Hematopoietic multipotent progenitor cell treated with erythropoietin and hydrocortisone succinate and interleukin-3 and kit ligand, for 8 days (in vitro differentiated cells): ENCODE measurements at places on chromosomes 7 and 10.

DNA sequence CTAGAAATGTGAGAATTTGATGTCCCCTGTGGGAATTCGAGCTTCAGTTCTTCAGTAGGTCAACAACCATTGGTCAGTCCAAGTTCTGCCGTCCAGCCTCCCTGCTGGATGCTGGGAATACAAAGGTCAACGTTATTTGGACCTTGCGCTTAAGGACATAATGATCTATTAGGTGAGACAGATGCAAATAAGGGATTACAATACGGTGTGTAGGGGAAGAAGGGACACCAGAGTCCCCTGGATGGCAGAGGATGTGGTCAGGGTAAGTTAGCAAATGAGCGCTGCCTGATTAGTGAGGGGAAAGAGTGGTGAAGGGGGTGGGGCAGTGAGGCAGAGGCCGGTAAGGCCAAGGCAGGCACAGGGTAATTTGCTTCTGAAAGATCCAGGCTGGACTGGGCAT, 16.2 kb downstream of the CCNY start:
- peak; percentile 25 for DNase-seq

DNA sequence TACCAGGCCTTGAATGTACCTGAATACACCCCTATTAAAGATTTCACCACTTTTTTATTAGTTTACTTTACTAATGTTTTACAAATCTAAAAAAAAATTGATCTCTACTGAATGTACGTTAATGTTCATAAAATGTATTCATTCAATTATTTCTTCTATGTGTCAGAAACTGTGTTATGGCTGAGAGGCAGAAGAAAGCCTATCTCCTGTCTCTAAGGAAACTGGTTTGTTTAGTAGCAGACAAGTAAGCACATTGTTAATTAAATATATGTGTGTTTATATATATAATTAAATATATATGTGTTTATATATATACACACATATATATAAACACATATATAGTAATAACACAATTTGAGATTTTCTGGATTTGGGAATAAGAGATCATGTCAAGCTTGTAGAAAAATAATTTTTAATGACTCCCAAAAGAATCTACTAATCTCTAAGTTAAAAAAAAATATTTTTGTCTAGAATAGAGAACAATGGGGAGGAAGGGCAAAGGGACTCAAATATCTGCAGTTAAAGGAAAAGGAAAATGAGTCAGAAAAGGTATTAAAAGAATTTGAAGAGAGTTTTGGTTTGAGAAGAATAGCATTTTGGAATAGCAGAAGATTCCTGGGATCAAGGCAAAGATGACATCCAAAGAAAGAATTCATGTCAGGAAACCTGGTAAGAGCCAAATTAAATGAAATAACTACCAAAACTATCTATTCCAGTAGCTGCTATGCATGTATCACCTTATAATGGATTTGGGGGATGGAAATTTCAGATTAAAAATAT, 92.1 kb downstream of the CH25H start:
- DNase-seq: no peak

DNA sequence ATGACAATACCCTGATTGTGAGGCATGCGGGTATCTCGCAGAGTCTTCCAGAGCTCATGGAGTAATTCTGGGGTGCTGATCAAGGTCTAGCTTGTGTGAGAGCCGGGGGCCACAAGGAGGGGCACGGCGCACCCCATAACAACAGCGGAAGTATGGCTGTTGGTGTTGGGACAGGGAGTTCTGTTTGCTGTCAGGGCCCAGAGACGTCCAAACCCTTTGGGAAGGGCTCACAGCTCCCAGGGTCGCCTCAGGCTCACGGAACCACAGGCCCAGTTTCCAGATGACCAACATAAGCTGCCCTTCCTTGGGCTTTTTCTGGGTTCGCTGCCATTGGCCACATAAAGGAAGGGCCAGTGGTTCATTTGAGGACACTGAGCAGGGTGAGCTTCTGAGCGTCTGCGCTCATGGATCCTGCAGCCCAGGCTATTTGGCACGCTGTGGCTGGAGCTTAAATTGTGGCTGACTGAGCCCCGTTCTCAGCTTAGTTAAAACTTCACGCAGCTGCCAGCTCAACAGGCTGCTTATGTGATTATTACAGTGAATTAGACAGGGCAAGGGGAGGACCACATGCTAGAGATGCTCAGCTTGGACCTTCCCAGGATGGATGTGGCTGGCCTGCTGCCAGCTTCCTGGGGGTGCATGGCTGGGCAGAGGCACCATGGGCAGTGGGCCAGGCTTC, 92.3 kb downstream of the DNAJB6 start:
- DNase-seq: no peak

- DNase-seq: no peak
Observed at GRCh38 chr7:105800442-105800841, 76.0 kb downstream of the ATXN7L1 start.

DNA sequence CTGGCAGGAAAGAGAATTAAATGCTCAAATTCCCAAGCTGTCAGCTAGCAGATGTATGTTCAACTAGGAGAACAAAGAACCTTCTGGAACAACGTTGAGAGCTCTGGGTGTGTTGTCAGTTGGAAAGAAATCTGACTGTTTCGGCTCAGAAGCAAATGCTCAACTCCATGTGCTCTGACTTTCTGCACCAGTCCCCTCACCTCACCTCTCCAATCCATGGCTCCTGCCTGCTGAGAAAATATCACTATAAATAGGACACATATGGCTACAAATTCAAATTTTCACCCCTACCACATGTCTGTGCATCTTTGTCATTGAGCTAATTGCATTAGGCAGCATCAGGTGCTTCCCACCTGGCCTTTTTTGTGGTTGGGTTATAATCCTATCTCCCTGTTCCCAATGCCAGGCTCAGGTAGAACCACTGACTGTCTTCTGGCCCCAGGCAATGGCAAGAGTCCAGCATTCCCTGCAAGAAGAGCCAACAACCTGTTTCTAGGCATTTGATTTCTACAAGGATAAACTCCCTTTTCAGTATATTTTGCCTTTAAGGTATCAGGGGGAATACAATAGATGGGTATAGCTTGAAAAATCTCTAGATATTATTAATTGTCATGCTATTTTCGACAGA, 142.6 kb upstream of the LSM8 start:
- DNase-seq: no peak

- no peak for DNase-seq
Observed at GRCh38 chr7:156802214-156802613, 90.8 kb downstream of the LMBR1 start.

- DNase-seq: peak; percentile 24
Observed at GRCh38 chr10:100996678-100997359, 2.8 kb upstream of the LZTS2 start.

- no peak for DNase-seq
Observed at GRCh38 chr10:85222300-85222699, 893.9 kb downstream of the CCSER2 start.

- no peak for DNase-seq
Observed at GRCh38 chr7:128755075-128755818, 16.1 kb downstream of the CALU start.

DNA sequence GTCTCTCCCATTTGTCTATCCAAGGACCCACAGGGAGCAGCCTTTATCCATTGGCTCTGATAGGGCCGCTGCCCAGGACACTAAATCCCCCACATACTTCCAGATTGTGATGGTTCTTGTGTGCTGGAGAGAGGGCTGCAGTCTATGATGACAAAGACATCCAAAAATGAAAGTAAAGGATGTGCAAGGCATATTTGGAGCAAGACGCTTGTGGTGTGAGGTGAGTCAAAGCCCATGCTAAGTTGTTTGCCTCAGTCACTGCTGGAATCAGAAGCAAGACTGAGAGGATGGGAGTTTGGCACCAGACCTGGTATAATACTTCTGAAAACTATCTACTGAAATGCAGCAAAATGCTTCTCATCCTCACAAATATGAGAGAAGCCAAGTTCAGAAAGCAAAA, 22.7 kb downstream of the ZNF22 start:
- no peak for DNase-seq

DNA sequence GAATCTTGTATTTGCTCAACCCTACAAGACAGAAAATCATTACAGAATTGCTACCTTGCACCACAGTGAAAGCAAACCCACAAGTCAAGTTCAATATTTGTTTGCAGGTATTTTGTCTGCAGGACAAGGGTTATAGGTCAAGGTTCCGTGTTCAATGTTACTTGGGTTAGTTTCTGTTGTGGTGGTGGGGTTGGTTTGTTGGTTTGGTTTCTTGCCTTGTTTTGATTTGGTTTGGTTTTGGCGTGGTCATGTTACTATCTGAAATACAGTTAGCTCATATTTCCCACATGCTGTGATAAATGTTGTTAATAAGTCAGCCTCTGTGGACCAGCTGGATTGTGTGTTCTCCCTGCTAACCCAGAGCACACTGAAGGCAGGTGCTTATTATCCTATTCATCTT, 75.6 kb upstream of the INSIG1 start:
- no peak for DNase-seq

- no peak for DNase-seq
Observed at GRCh38 chr7:155825336-155825735, 13.1 kb upstream of the SHH start.

DNA sequence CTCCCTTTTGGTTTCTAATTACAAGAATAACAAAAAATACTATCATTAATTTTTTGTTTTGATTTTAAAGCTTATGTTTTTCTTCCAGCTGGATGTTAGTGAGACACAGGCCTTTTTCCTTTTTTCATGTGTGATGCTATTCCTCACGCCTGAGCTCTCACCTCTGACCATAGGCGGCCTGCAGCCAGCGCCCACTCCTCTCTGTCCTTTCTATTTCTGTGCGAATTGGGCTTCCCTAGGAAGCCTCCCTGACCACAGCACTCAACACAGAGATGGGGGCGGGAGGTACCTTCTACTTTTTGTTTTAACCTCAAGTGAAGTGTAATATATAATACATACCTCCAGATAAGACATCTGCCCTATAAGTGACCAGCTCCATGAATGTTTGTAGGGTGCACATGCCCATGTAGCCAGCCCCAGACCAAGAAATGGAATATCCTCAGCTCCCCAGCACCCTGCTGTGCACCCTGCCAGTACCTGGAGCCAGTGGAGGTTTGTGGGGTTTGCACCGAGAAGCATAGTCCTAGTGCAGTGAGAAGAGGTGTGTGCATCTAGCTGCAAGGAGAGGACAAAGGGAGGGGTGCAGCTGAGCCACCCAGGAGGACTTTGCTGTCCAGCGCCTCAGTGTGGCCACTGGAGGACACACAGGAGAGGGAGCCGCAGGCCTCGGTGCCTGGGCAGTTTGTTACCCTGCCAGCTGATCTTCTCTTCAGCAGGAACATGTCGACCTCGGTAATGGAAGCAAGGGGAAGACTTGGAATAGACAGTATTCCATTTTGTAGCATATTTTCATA, 38.5 kb downstream of the BNIP3 start:
- DNase-seq: peak; percentile 47

DNA sequence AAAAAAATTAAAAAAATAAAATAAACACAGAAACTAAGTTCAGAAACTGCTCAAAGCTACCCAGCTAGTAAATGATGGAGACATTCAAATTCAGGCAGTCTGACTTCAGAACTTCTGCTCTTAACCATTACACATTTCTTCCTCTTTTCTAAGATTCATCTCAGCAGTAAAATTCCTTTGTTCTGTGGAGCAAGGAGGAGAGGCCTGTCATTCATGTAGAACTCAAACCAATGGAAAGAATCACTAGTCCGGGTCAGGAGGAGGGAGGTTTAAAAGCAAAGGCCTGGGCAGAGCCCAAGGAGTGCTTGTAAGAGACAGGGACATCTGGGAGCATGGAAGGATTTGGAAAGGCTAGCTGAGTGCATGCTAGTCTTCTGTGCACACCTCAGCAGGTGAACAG, 37.9 kb upstream of the DNAJB12 start:
- DNase-seq: no peak

DNA sequence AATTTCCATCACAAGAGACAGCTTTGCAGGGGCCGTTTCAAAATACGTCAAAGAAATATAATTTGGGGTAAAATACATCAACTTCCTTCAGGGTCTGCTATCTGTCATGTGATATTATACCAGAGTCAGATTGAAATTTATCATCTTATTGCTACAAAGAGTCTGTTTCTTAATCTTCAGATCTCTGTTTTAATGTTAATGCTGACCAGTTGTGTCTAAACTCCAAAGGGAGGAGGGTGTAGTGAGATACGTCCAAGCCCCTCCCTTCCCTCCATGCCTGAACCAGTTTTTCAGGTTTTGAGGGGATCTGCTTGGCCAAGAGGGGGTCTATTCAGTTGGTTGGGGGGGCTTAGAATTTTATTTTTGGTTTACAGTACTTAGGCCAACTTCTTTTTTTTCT, 891.6 kb downstream of the GRM8 start:
- no peak for DNase-seq

DNA sequence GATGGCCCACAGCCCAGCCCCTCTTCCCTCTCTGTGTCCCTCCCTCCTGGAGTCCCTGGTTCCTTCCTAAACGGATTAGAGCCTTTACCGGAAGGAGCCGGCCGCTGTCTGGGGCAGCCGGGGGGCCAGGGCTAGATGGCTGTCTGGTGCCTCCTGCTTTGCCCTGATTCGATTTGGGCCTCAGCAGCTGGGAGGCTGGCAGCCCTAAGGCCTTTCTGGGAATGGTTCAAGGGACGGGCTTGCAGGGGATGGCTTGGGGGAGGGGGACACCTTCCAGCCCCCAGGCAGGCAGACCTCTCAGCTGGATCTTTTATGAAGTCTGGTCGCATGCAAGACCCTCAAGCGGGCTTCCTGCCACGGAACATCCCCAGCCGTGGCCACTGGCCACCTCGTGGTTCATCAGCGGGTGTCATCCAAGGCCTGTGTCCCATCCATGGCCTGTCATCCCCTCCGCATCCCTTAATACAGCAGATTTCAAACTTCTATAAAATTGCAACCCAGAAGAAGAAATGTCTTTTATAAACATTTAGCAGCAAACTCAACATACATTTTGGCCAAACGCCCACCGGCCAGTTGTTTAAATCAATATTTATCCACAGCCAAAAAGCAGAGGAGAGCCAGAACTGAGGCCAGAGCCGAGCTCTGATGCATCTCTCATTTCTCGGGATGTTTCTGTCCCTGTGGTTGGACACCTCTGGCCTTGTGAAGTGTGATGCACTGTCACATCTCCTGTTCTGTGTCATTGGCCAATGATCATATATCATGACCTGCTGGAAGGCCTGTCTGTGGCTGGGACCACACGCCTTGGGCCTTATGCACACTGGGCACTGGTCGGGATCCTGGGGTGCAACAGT, 52.0 kb downstream of the GTF2IRD1 start:
- DNase-seq: no peak

DNA sequence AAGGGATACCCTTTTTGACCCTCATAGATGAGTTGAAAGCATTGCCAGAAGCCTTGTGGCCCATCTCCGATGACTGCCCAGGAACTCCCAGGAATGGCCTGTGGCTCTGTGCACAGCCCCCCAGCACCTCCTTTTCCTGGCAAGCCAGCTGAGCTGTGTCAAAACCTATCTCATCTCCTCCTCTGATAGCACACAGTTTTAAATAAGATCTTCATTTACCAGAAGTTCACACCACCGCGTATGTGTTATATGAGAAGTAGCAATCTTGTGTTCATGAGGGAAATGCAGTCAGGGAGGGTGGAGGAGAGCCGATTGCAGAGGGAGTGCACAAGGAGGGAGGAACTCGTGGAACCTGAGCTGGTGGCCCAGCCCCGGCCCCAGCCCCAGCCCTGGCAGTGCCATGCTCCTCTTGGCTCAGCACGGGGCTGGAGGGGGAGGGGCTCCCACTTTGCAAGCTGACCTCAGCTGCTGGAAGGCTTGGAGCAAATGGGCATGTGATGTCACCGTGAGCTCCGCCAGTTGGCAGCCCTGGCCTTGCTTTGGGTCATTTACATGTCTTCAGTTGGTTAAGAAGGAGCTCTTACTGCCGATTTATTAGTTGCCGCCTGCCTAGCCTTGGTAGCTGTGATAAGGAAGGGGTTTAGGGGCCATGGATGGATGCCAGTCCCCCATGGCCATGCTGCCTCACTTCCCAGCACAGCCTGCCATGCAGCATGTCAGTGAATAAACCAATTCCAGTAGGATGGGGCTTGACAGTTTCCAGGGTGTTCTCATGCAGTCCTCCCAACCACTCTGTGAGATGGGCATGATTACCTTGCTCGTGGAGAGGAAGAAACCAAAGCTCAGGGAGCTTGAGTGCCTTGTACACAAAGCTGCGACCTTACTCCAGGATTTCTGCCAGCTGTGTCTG, 20.0 kb downstream of the UNC5B start:
- no peak for DNase-seq
